ENCODE measurements at places on chromosomes 2 and 18. TPM values are rescaled to one million over a fixed set of nuclear protein-coding genes. Genes with fewer than 3 reads are reported as not detected.

- peak; percentile 93 for DNase-seq
These were observed at the start of gene VWA3B for GRCh38 chr2:98086491-98087446. Gene VWA3B, plus strand, starts transcription at chr2:98087167. Its CDS starts 5,926 bp downstream, at chr2:98093093.

GRCh38 chr2:25251422-25252273 is 83.3 kb upstream of the POMC start:
- peak; percentile 95 for DNase-seq

GRCh38 chr2:38262069-38262871 is 114.8 kb downstream of the ATL2 start:
- no peak for DNase-seq

Gene AMER3
- not detected for total RNA-seq

GRCh38 chr18:73777356-73778031 is 370.1 kb downstream of the FBXO15 start:
- DNase-seq, result no peak

DNA sequence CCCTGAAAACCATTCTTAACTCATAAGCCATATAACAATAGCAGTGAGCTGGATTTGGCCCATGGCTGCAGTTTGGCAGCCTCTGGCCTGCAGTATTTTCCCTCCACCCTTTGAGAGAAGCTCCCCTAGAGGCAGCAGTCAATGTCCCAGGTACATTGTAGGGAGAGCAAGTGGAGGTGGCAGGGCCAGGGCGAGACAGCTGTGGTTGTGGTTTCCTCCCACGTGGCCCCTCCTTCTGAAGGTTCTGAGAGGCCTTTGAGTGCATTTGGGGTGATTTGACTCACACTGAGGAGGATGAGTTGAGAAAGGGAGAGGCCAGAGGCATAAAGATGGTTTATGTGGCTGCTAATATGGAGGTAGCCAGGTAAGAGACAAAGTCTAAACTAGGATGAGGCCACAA is 45.5 kb upstream of the LDAH start:
- DNase-seq, result no peak

Gene BCS1L
- total RNA-seq, result 16.6 TPM

DNA sequence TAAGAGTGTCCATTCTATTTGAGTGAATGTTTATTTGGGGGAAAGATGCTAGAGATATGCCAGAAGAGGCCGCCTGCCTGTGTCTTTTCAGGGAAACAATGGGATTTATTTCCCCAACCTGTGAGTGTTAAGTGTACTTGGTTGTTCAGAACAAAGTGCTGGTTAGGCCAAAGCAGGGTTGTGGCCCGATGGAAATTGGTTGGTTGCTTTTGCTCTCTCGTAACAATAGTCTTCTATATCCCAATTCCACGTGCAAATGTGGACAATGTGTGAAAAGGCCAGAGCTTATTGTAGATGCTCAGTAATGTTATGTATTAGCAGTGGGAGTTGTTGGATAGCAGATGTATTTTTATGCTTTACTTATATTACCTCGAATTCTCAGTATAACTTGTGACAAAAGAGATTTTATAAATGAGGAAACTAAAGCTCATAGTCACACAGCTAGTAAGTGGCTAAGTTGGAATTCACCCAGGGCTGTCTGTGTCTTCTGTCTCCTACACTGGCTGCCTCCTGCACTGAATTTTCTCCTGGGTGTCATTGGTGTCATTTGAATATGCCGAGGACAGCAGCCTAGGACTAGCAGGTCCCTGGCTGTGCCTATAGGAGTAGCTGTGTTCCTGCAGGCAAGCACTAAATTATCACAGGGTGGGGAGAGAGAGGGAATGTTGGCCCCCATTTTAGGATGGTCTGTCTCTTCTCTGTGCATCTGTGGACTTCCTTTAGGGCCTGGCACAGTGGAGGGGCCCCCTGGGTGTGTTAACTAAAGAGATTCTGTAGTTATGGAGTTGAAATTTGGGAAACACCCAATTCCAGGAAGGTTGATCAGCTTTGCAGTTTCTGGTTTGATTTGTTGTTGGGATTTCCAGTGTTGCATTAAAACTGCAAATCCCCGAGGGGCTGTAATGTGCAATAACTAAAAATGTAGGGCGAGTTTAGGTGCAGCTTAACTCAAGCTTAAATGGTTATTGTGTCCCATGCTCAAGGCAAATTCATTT is 21.6 kb downstream of the GPD2 start:
- DNase-seq, result peak; percentile 45

DNA sequence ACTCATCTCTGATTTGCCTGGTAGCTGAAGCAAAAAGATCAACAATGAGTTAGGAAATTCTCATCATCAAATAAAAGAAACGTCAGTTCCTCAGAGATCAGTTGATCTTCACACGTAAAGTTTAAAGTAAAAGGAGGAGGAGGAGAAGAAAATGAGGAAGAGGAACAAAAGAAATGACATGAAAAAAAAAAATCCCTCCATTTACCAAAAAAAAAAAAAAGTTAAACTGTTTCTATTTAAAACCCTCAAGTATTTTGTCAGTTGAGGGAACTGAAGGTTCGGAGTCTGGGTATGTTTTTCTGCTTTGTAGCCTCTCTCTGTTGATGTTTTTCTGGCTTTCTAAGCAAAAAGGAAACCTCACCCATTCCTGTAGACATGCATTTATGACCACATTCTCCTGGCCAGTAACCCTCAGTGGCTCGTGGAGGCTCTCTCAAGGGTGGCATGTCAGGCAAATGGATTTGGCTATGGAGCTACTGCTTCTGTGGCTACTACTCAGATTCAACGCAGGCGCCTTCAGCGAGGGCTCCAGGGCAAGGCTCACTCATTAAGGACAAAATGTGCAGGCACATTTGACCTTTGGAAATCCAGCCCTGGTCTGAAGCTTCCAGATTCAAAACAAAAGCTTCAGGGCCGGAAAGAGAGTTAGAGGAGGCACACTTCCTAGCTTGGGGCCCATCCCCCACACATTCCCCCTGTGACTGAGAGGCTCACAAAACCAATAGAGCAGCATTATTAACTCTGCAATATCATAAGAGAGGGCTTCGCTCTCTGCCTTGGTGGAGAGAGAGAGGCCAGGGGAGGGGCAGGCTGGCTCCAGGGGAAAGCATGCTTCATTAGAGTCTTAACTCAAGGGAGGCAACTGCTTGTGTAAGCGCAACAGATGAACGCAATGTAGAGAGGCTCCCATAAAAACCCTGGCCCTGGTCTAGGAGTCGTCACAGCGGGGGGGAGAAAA is 22.3 kb downstream of the KLF7 start:
- DNase-seq, result peak; percentile 47

- DNase-seq, result no peak
These were observed 170.6 kb upstream of the PKDCC start for GRCh38 chr2:41877114-41877678.

- no peak for DNase-seq
These were observed 6.2 kb downstream of the TTC32 start for GRCh38 chr2:19895535-19895934.

Gene ERMN
- total RNA-seq, result 1.4 TPM

Gene REEP1
- 0.36 TPM for total RNA-seq

DNA sequence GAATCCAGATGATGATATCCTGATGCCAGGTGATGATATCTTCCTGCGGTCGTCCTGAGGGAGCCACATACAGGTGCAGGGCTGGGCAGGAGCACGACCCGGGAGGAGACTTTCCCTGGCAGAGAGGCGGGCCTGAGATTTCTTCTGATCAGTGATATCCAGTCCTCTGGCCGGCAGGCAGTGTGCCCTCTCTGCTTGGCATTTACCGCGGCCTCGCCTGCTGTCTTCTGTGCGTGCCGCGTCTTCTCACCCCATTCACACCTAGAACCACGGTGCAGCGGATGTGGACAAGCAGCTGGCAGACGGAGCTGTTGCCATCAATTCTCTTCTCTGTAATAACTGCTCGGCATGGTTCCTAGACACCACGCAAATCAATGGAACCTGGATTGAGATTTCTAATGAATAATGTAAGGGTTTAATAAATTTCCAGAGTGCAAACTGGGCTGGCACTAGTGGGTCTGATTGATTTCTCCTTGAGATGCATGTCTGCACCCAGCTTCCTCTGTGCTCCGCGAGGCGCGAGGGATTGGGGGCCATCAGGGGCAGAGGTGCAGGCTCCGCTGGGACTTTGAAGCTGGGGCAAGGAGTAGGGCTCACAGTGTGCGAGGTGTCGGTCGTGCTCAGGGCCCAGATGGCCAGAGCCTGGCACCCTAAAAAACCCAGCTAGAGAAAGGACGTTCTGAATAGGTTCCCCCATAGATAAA is 208.9 kb upstream of the HDAC4 start:
- DNase-seq, result no peak

Gene GPBAR1
- 0.36 TPM for total RNA-seq

Gene ZNF407
- 19.4 TPM for total RNA-seq

GRCh38 chr2:100404411-100404810 is 13.1 kb downstream of the CHST10 start:
- no peak for DNase-seq

DNA sequence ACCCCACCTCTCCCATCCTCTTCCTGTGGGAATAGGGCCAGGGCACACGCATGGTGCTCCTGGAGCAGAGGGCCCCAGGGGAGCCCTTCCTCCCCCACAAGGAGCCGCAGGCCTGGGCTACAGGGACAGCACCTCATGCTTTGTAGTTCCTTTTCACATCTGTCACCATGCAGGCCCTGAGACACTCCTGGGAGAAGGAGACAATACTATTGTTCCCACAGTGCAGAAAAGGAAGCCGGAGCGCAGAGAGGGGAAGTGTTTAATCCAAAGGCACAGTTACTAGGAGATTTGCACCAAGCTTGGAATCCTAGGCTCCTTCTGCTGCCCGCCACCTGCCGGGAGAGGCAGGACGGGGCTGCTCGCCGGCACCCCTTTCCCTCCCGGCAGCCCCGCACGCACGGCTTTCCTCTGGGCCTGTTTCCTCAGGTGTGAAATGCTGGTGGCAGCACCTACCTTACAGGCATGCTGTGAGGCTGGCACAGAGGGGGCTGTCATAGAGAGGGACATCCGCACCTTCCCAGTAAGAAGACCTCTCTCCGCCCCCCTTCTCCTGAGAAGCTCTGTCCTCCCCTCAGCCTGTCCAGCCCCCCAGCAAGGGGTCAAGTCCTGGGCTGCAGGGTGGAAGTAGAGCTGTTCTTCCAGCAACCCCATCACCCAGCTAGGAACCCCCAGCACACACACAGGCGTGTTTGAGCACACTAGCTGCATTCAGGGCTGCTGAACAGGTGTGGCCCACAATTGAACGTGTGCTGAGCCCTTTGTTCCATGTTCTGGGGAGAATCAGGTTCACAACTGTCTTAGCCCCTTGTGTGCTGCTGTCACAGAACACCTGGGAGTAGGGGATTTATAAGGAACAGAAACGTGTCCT is 62.6 kb downstream of the SMAD7 start:
- peak; percentile 55 for DNase-seq

Gene ZNF385B
- 1.1 TPM for total RNA-seq

Data from osteoblast (primary cell).